ENCODE measurements at places on chromosomes 13 and 19.

DNA sequence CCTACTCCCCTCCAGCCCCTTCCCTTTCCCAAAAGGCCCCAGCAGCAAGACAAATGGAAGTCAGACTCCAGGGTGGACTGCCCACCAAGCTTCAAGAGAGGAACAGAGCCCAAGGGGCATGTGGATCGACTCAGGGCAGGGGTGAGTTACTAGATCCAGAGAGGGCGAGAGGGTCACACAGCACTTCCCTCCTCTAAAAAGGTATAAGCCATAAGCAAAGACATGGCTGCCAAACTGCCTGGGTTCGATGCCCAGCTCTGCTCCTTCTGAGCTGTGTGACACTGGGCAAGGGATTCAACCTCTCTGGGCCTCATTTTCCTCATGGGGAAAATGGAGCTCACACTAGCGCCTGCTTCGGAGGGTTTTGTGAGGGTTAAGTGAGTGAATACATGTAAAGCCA, 3.8 kb downstream of the PPP1R14A start:
- no peak for DNase-seq

DNA sequence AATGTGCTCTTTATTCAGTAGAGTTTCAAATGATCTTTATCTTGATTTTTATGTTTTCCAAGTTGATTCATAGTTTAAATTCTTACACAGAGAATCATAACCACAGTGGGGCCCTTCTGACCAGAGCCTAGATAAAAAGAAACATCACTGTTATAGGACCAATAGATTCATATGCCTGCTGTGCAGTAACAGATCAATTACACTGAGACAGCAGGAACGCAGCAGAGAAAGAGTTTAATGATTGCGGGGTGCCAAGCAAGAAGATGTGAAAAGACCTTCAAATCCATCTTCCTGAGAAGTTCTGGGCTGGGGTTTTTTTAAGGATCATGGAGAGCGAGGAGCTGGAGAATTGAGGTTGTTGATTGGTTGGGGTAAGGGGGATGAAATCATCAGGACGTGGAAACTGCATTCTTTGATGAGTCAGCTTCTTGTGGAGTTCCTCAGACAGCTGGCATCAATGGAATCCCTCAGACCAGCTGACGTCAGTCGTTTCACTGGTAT, 346.6 kb downstream of the TBC1D4 start:
- DNase-seq = no peak

GRCh38 chr19:45306518-45307027, 16.1 kb downstream of the CKM start:
- DNase-seq = no peak

GRCh38 chr19:17135001-17135853, 59.6 kb downstream of the MYO9B start:
- DNase-seq = peak; percentile 6

DNA sequence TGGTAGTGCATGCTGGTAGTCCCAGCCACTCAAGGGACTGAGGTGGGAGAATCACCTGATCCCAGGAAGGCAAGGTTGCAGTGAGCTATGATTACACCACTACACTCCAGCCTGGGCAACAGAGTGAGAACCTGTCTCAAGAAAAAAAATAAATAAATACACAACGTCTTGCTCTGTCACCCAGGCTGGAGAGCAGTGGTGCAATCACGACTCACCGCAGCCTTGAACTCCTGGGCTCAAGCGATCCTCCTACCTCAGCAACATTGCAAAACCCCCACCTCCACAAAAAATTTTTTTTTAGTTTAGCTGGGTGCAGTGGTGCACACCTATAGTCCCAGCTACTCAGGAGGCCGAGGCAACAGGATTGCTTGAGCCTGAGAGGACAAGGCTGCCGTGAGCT, 8.8 kb downstream of the TPM4 start:
- DNase-seq = no peak

DNA sequence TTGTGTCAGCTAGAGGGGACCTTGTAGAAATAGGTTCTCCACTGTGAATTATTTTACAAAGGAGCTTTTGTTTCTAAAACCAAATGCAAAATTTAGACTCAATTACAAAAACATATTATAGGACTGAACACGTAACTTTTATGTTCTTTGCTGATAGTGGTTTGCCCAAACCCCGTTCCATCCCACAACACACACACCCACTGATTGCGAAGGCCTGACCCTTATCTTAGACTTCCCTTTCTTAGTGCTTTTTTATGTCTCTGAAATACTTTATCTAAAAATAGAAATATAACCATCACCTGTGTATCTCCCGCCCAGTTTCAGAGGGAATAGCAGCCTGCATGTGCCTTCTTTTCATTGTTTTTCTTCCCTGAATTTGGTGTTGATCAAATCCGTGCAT, 13.0 kb downstream of the CCNA1 start:
- DNase-seq = no peak

GRCh38 chr19:6847828-6848200, 39.6 kb upstream of the ADGRE1 start:
- DNase-seq = no peak

DNA sequence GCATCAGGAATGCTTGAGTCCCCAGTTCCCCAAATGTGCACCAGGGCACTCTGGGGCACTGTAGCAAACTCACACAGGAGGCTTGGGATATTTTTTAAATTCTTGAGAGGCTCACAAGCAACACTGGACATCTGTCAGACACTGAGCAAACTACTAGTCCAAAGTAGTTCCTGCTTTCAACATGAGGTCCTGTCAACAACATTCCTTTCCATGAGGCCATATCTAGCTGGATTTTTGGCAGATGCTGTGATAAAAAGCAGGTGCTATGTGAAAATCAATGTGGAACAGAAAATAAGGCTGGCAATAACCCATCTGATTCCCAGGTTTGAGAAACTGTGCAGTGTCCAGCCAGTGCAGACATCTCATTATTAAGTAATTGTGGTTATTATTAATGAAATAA, 50.5 kb downstream of the STARD13 start:
- no peak for DNase-seq
